Left cardiac atrium (tissue), 4 donors: ENCODE measurements at places on chromosomes 11 and 22.

DNA sequence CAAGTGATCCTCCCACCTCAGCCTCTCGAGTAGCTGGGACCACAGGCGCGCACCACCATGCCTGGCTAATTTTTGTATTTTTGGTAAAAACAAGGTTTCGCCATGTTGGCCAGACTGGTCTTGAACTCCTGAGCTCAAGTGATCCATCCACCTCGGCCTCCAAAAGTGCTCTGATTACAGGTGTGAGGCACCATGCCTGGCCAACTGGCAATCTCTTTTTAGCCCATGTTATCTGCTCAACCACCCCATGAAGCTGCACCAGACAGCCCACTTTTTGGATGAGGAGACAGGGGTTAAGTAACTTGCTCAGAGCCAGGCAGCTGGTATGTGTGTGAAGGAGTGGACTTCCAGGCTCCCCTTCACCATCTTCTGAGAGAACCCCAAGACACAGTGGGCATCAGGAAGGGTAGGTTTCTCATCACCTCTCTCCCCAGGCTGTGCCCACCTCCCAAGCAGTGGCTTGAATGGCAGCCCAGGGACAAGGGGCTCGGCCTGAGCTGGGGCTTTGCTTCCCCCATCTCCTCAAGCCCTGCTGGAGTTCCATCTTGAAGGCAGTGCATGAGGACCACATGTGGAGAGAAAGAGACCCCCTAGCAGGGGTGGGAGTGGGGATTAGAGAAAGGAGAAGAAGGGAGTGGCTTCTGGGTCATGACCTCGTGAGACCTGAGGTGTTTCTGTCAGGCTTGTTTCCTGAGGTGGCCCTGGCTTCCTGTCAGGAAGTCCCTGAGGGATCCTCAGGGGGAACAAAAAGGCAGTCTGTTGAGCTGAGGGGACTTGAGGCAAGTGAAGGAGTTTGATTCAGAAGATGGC is 87.5 kb upstream of the PARVA start:
- no peak for DNase-seq

DNA sequence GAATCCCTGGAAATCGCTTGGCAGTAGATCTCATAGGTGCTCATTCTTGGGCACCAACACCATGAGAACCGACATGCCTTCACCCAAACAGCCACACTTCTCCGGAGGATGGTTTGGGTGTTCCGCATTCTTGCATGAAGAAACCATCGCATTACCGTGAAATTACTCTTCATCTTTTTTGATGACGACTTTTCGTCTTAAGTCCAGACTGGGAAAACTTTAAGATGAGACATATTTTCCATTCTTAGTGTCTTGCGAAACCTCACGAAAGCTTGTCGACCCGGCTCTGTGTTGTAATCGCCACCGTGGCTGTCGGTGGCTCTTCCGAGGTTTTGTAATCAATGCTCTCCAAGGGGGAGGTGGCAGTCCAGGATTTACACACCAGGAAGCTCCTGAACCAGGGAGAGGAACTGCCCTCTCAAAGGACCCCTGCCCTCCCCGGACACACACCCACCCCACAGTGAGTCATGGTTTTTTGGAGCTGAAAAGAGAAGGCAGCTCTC is 1.7 kb downstream of the TOM1 start:
- peak; percentile 60 for DNase-seq

DNA sequence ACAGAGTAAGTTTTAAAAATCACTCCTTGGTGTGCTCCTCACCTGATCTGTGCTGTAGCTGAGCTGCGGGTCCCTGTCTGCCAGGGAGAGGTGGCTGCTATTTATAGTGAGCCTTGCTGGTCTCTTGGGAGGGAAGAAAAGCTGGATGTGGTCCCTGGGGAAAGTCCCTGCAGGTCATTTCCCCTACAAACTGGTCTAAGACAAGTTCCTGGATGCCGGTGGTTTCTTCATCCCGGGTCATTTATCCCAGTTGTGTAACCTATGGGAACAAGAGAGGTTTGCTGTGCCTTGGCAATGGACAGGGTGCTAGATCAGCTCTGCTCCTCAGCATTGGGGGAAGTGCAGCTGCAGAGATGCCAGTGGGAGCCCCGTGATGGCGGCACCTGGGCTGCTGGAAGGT is at the start of gene SAA2:
TSS of gene SAA2 (minus strand) at position 108 of the 400 bp plus-strand sequence. CDS start 657 bp downstream, outside the sequence.
- DNase-seq, result no peak

DNA sequence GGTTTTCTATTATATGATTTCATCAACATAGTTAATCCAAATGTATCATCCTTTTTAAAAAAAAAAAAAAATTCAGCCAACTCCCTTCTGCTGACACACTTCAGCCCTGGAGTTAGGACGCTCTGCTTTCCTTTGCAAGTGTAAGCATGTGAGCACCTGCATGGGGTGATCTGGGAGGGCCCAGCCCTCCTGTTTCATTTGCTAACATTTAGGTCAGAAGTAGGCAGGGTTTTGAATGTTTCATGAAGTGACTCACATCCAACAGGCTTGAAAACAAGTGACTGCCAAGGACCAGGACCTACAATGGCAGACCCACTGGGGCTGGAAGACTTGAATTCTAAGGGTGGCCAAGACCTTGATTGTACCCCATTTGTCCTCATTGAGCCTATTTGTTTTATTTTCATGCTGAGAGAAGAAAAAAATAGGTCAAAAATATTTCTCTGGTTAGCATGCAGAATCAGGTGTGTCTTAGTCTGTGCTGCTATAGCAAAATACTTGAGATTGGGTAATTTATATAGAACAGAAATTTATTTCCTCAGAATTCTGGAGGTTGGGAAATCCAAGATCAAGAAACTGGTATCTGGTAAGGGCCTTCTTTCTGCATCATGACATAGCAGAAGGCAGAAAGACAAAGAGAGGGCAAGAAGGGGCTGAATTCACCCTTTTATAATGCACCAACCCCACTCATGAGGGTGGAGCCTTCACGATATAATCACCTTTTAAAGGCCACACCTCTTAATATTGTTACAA is 137.6 kb downstream of the CD44 start:
- DNase-seq, result no peak

GRCh38 chr11:71076525-71077304 is 175.7 kb downstream of the SHANK2 start:
- DNase-seq, result no peak

GRCh38 chr11:10484461-10485180 is 29.6 kb downstream of the AMPD3 start:
- DNase-seq, result no peak

DNA sequence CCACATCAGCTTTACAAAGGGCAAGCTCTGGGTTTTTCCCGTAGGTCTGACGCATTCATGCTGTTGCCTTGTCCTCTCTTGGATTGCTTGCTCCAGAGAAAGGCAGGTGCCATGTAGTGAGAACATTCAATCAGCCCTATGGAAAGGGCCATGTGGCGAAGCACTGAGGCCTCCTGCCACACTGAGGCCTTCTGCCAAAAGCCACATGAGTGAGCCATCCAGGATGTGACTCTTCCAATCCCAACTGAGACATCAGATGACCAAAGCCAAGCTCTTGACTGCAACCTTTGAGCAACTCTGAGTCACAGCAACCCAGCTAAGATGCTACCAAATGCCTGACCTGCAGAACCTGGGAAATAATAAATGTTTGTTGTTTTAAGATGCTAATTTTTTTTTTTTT is 9.0 kb upstream of the PANX3 start:
- no peak for DNase-seq

DNA sequence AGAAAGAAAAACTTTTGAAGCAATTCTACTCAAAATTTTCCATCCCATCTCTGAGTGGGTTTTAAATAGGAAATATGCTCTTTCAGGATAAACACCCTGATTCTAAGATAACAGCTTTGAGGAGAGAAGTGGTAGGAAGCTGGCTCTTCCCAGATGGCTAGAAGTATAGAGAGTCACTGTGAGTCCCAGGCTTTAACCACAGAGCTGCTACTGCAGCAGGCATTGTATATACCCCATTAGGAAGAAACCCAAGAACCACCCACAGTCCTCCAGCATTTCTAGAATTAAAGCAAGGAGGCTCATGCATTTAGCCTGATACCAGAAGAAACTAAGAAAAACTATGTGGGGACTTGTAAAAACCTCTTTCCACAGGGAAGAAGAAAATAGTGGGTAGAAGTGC is 1405.6 kb upstream of the TENM4 start:
- no peak for DNase-seq

DNA sequence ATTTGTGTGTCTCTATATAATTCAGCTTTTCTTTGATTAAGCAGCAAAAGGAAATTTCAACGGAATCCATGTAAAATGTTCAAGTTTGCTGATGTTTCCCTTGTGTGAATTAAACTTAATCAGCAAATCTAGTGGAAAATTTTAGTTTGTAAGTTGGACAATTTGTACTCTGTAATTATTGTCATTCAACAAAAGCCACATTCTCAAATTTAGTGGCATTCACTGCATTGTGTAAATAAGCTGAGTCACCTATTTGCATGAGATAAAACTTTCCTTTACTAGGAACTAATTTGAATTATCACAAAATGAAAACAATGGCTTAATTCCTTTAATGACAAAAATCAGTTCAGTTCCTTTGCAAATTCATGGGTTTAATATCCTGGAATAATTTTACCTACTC is 784.2 kb upstream of the CCDC179 start:
- DNase-seq, result no peak

- no peak for DNase-seq
Observed at GRCh38 chr11:134566311-134566710, 154.3 kb upstream of the B3GAT1 start.

DNA sequence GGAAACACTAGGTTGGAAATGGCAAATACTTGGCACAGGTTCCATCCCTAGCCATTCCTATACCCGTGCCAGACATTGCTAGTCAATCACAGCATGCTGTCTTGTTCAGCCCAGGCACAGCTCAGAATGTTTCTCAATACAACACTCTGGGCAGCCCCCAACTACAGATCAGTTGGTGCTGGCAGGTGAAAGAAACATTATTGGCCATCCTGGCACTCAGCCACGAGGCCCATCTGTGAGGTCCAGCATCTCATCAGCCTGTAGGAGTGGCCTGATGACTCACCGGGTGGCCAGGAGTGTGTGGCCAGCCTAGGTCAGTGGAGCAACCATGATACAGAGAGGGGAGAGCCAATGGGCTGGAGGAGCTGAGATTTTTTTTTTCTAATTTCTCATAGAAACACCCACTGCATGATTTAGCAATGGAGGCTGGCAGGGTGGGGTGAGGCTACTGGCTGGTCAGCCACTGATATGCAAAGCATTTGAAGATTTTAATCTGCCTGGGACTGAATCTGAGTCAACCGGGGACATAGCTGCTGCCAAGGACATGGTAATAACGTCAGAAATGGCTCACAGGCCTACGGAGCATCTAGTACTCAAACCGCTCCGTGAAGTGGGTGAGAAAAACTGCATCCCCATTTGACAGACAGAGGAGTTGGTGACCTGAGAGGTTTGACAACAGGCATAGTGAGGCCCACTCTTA is 5.4 kb downstream of the MYO18B start:
- peak; percentile 76 for DNase-seq

DNA sequence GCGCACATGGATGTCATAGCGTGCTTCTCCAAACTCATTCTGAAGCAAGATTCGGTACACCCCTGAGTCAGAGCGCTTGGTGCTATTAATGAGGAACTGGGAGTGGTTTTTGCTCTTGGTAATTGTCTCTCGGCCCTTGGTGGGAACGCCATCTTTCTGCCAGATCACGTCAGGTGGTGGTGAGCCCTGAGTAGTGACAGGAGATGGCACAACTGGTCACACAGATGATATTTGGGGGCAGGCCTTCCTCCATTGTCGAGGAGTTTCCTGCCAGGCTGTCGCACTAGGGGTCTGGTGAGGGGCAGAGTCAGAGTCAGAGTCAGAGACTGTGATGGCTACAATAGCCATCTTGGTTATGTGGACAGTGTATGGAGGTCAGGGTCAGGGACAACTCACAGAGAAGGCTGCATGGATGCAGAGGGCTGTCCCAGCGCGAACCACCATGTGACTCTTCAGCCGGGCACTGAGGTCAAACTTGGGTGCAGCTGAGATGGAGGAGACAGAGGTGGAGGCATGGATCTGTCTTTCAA is 9.3 kb downstream of the TMEM86A start:
- no peak for DNase-seq

GRCh38 chr11:114213622-114214021 is 82.6 kb upstream of the NNMT start:
- DNase-seq, result no peak

GRCh38 chr11:77081976-77082836 is 15.4 kb downstream of the CAPN5 start:
- DNase-seq, result no peak

GRCh38 chr11:69657911-69658625 is 17.1 kb downstream of the LTO1 start:
- DNase-seq, result no peak

DNA sequence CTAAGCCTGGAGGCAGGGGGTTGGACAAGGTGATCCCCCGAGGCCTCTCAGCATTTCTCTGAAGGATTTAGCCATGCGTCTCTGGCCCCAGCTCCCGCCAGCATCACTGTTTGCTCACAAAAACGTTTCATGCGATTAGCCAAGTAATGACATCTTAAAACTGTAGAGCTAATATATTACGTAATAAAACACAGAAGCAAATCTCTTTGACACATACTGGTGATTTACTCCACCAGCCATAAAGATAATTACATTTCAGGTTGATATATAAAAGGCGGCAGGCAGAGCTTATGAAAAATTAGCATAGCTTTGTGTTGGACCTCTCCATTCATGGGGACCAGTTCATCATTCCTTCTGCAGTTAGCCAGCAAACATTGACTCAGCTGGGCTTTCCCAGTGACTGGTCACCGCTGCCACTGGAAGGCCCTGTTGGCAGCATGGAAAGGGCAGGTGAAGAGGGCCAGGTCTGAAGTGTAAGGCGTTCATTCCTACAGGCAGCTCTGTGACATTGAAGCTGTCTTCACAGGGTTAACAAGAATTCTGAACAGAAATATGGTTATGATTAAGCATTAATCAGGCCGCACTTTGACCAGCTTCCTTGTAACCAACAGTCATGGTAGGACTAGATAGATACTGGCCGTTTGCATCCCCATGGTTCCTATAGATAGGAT is 150.3 kb downstream of the NECTIN1 start:
- DNase-seq, result no peak

GRCh38 chr22:31465307-31465706 is 24.3 kb downstream of the EIF4ENIF1 start:
- no peak for DNase-seq

DNA sequence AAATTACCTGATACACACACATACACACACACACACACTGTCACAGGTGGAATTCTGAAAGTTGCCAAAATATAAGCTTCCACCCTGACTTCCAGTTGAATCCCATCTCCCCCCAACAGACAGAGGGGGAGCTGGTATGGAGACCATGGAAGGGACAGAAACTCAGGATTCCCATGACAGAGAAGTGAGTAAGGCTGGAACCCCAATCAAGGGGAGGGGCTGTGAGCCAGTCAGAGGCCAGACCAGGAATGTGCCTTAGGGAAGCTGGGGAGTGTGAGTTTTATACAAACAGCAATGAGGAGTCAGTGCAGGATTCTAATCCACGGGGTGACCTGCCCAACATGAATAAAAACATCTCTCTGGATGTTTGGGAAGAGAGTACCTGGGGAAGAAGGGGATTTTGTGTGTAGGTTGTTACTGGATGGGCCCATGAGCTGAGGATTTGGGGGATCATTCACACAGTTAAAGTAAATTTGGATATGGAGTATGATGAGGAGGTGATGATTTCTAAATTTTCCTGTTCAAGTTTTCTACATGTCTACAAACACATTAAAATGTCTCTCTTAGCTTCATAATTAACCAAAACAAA is 38.7 kb upstream of the TOP3B start:
- no peak for DNase-seq
